Left cardiac atrium (tissue), 4 donors: ENCODE measurements at places on chromosomes 11 and 22. TPM values are rescaled to one million over a fixed set of nuclear protein-coding genes. Genes with fewer than 3 reads are reported as not detected.

The APOA5 gene
- total RNA-seq: not detected

The TTLL1 gene
- 4.2 TPM for total RNA-seq

The BET1L gene
- total RNA-seq: 27.6 TPM

The RASD2 gene
- total RNA-seq: 2.7 TPM

The SLC1A2 gene
- total RNA-seq: 3.3 TPM

The C11orf87 gene
- total RNA-seq: not detected

The CHST1 gene
- total RNA-seq: 3.2 TPM

The GDPD4 gene
- not detected for total RNA-seq

The CD3D gene
- 0.86 TPM for total RNA-seq

The RAB39A gene
- total RNA-seq: 1.1 TPM

- no peak for DNase-seq
These were observed 259.5 kb upstream of the CCDC90B start for GRCh38 chr11:83545494-83546260.

DNA sequence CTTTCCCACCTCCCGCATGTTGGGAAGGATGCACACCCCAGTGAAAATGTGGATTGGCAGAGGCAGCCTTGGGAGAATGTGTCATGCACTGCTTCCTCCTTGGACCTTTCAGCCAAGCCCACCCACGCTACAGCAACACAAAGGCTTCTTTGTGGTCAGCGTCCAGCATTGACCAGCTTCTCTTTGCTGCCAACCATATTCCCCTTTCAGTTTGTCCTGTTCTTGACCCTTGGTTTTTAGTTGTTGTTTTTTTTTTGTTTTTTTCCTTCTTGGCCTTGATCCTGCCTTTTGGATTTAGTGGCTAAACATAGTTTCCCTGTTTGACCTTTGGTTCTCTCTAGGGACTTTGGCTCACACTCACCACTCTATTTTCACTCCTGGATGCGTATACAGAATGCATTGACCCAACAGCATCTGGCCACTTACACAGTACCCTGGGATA, 573.6 kb downstream of the INSC start:
- DNase-seq: peak; percentile 79

DNA sequence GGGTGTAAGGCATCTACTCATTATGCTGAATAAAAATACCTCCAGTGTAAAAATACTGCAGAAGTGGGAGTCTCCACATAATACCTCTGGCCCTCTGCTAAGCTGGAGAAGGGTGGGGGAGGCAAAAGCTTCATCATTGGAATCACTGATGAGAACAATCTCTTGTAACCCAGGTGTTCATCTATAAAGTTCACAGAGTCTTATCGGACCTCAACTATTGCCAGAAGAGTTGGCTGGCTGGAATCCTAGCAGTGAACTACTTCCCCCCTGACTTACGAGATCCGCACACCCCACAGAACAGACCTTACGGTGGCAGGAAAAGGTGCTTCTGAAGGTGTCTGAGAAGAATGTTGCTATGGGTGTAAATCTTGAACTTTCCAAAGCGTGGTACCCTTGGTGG, 2.5 kb downstream of the OR8D1 start:
- DNase-seq: no peak

GRCh38 chr11:72738199-72739141, 13.7 kb downstream of the ARAP1 start:
- DNase-seq: peak; percentile 48

DNA sequence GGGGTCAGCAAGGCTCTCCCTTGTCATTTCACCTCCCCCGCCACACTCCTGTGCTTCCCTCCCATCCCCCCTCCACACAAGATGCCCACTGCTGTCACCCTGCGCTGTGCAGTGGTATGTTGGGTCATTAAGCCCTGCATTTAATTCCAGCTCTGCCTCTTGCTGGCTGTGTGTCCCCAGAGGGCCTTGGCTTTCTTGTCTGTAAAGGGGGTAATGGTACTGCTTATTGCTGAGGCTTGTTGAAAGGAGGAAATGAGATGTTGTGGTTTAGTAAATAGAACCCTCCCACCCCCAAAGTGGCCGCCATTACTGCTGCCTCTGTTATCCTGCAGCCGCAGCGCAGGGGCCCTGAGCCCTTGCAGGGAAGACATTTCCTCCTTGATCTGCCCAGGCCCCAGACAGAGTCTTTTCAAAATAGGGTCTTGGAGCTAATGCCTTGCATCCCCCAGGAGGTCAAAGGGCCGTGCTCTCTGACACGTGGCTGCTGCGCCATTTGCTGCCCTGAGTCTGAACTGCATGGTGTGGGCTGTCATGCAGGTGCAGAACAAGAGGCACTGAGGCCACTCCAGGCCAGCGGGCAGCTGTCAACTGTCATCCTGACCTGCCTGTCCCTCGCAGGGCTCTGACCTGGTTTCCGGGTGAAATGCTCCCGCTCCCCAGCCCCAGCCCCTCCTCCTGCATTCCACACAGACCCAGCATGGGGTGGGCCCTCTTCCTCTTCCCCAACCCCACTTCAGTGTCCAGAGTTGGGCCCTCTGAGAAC, 18.7 kb downstream of the PVALB start:
- no peak for DNase-seq

DNA sequence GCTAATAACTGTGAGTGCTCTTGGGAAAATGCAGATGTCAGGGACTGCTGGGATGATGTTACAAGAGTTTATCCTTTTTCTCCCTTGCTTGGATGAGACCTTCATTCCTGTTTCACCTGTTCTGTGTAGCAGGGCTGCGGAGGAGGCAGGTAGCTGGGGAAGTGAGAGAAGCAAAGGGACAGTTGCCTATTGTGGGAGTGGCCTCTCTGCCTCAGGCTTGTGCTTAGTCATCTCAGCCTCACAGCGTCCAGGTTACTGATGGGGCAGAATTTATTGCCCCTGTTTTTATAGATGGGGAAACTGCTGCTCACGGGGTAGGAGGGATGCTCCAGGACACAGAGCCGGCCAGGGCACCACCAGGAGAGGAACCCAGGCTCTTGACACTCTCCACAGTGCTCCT, 1.7 kb downstream of the STX3 start:
- DNase-seq: no peak

DNA sequence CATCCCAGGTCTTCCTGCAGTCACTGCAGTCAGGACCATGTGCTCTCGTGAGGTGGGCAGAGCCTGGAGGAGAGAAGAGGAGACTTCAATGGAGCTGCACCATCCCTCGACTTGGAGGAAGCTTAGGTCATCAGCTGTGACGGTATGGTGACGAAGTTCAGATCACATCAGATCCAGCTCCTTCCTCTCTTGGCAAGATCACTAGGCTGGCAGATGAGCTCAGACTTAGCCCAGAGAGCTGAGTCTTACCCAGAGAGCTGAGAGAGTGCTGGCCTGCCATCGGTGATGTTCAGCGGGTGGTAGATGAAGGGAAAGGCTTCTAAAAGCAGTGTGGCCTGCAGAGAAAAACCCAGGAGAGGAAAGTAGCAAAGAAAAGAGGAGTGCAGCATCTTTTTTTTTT, 1.8 kb upstream of the SLC15A3 start:
- DNase-seq: no peak

- DNase-seq: no peak
These were observed 16.3 kb upstream of the CLMP start for GRCh38 chr11:123211149-123211852.

GRCh38 chr11:126383339-126384335, 28.2 kb downstream of the ST3GAL4 start:
- no peak for DNase-seq

- peak; percentile 66 for DNase-seq
These were observed 6.9 kb downstream of the C11orf68 start for GRCh38 chr11:65911682-65912568.

DNA sequence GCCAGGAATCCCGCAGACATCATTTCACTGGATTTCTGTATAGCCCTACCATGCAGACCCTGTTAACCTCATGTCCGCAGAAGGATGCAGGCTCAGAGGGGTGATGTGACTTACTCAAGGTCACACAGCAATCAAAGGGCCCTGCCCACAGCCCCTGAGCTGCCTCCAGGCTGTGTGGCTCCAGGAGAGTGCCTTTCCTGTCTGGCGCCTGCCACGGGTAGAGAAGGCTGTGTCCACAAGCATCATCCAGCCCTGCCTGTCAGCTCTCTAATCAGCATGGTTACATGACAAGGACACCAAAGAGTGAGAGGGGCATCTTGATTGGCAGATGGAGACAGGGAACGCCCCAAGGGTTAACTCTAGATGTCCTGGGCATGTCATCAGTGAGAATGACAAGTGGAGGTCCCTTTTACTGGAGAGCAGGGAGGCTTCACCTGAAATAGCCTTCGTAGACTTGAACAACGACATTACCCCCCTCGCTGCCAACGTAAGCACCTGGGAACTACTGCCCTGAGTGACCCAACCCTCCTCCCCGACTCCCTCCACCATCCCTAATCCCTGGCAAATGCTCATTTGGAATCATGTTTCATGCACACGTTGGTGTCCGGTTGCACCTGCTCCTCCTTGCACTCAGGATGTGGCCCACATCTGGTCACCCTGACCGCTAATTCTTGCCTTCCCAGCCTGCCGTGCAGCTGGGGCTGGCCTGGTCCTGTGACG, 6.9 kb downstream of the FGF19 start:
- no peak for DNase-seq

- DNase-seq: no peak
These were observed 3.1 kb downstream of the SCO2 start for GRCh38 chr22:50522208-50522805.

GRCh38 chr11:115455613-115456012, 48.6 kb downstream of the CADM1 start:
- no peak for DNase-seq

DNA sequence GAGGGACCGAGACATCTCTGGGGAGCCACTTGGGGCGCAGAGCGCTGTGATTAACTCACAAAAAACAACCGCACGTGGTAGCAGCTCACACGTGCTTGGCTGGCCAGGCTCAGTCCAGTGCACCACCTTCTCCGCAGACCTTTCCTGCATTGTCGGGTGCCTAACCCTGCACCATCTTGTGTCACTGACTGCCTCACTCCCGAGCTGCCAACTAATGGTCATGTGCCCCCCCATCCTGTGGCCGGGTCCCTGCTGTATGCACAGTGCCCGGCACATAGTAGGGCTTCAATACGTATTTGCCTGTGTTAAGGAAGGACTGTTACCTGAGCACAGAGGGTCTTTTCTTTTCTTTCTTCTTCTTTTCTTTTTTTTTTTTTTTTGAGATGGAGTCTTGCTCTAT, 71.9 kb downstream of the ARHGAP8 start:
- no peak for DNase-seq

DNA sequence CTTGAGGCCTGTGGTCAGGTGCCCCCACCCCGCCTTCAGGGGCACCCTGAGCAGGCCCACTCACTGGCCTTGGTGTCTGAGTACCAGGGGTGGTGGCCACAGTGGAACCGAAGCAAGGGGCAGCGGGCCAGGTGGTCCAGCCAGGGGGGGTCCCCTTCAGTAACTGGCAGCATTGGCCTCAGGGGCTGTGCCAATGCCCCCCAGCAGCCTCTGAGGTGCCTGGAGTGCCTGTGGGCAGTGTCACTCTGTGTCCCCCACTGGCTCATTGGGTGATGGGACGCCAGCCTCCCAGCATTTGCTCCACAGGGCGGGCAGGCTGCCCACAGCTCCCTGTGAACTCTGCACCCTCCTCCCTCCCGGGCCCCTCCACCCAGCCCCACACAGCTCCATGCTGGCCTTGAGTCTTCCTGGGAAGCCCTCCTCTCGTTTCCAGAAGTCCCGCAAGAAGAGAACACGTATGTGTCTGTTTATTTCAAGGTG, 29.5 kb upstream of the CARS1 start:
- no peak for DNase-seq

DNA sequence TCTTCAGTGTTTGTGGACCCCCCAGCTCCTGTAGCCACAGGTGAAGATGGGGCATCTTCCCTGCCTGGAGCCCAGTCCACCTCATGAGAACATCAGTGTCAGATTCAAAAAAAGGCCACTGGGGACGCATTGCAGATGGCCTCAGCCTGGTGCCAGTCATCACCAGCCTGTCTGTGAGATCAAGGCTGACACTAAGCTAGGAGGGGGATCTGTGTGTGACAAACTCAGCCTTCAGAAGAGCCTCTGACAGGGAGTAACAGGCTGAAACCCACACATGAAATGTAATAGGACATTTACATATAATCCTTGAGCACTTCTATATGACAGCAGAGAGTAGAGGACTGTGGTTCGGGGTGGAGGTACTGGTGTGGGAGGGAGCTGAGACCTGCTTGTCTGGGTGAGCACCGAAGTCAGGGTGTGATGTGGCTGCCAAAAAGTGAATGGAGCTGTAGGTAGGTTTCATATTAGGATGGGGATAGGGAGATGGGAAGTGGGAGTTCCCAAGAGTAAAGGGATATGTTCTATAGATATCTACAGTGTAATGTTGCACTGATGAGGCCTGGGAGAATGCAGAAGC, 20.5 kb upstream of the CCDC134 start:
- DNase-seq: no peak

- peak; percentile 76 for DNase-seq
These were observed 4.5 kb upstream of the CREB3L1 start for GRCh38 chr11:46272816-46273427.

- no peak for DNase-seq
These were observed 173.7 kb upstream of the ANO3 start for GRCh38 chr11:26158251-26158650.

DNA sequence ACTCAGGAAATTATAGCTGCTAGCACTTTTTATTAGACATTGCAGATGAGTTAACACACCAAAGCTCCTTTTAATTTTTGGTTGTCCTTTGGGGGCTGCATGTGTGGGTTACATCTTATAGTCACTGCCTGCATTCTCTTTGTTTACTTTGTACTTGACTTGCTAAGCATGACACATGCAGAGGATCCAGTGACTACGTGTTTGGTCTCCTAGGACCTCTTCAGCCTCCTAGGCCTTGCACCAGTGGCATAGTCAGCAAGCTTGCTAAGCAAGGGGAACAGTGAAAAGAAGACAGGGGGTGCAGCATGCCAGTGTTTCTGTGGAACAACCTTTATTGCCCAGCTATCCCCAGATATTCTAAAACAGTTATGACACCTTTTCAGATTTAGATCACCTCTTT, 108.2 kb downstream of the PAX6 start:
- no peak for DNase-seq

DNA sequence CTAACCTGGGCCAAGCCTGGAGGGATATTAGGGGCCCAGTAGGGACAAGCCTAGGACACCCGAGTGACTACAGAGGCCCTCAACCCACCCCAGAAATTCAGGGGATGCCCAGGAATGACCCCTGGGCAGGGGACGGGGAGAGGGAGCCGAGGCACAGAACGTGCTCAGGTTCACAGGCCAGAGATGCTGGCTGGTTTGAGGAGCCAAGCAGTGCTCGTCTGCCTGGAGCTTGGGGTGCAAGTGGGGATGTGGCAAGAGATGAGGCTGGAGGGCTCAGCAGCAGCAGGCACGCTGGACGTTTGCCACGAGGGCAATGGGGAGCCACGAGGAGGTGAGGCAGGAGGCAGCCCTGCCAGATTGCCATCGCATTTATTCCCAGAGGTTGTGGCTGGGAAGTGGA, 34.0 kb upstream of the EMID1 start:
- DNase-seq: no peak
